NCI-H2107 (cell line): ENCODE measurements at places on chromosomes 16 and 17.

- no peak for DNase-seq
Measured at GRCh38 chr17:34569591-34569990, 9.8 kb upstream of the TMEM132E start.

- no peak for DNase-seq
Measured at GRCh38 chr16:70800311-70800710, 647 bp downstream of the VAC14 start.

DNA sequence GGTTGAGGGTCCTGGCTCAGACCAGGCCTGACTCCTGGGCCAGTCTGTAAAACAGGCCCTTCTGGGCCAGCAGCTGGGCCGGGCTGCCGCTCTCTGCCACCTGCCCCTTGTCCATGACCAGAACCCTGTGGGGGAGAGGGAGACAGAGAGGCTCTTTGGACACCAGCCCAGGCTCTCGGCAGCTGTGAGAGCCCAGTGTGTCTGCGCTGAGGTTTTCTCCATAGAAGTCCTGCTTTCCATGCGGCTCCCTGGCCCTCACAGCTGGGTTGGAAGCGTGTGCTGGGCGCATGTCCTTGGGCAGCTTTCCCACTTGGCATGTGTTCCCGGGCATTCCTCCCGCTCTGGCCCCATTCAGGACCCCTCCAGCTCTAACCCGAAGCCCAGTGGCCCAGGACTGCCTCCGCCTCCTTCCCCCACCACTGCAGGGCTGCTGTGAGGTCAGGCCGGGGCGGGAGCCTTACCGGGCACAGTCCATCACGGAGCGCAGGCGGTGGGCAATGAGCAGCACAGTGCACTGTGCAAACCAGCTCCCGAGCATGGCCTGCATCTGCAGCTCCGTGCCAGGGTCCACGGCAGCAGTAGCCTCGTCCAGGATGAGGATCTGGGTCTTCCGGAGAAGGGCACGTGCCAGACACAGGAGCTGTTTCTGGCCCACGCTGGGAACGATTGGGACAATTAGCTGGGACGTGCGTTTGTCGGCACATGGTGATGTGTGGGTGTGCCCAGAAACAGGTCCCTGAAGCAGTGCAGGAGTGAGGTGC is 73.0 kb downstream of the ABCC6 start:
- no peak for DNase-seq

GRCh38 chr16:352547-353403 is at the start of gene AXIN1:
Gene AXIN1 (minus strand): TSS chr16:352723. CDS start chr16:347025, 5,698 bp downstream.
- peak; percentile 98 for DNase-seq

DNA sequence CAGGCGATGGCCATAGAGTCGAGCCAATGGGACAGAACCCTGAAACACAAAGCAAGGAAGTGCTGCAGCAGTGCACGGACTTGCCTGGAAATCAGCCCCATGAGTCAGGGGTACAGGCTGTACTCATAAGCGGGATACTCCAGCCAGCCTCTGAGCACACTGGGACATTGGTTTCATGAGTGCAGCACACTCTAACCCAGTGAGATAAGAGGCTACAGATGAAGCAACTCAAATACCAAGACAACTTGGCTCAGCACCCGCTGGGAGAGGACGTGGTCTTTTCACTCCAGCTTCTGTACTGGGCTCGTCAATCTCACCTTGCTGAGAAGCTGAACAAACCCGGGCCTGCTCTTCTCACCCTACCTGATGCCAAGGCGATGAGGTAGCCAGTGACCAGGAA is 98.2 kb downstream of the AXIN2 start:
- no peak for DNase-seq

GRCh38 chr16:66344533-66345145 is 21.9 kb upstream of the CDH5 start:
- DNase-seq, result no peak

GRCh38 chr17:35496451-35497290 is 40.8 kb downstream of the SLFN12L start:
- no peak for DNase-seq

DNA sequence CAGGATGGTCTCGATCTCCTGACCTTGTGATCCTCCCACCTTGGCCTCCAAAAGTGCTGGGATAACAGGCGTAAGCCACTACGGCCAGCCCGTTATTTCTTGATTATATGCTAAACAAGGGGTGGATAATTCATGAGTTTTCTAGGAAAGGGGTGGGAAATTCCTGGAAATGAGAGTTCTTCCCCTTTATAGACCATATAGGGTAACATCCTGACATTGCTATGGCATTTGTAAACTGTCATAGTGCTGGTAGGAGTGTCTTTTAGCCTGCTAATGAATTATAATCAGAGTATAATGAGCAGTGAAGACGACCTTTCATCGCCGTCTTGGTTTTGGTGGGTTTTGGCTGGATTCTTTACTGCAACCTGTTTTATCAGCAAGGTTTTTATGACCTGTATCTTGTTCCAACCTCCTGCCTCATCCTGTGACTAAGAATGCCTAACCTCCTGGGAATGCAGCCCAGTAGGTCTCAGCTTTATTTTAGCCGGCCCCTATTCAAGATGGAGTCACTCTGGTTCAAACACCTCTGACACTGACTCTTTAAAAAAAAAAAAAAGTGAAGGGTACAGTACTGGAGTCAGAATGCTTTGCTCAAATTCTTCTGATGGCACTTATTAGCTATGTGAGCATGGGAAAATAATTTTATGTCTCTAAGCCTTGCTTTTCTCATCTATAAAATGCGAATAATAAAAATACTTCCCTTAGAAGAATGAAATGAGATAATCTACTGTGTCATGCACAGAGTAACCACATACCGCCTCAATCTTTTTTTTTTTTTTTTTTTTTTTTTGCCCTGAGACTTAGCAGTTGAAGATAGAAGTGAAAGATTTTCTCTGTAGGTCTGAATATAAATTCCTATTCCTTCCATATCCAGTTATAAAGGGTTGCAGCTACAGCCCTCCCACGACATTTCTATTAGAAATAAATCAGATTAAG is 5.1 kb upstream of the CALCOCO2 start:
- no peak for DNase-seq

DNA sequence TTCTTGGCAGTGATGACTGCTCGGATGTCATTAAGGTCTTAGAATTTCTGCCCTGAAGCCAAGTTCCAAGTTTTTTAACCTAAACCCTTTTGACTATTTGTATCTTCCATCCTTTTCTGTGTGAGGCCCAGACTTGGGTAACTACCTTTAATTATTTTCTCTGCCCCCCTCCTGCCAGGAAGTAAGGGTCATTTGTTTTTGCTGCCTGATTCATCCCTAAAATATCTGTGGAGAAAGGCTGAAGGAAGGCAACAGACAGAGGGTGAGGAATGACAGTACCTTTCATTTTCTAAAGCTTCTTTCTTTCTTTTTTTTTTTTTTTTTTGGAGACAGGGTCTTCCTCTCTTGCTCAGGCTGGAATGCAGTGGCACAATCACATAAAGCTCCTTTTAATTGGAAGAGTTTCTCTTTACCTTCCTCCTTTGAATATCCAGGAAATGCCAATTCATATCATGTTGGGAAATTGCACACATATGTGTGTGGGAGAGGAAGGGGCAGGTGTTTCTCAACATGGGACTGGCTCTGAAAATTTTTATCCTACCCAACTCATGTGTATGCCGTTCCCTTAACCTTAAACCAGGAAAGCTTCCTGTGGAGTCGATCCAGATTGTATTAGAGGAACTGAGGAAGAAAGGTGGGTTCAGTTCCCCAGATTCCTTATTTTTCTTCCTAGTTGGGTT is 957 bp downstream of the VPS25 start:
- DNase-seq, result no peak

DNA sequence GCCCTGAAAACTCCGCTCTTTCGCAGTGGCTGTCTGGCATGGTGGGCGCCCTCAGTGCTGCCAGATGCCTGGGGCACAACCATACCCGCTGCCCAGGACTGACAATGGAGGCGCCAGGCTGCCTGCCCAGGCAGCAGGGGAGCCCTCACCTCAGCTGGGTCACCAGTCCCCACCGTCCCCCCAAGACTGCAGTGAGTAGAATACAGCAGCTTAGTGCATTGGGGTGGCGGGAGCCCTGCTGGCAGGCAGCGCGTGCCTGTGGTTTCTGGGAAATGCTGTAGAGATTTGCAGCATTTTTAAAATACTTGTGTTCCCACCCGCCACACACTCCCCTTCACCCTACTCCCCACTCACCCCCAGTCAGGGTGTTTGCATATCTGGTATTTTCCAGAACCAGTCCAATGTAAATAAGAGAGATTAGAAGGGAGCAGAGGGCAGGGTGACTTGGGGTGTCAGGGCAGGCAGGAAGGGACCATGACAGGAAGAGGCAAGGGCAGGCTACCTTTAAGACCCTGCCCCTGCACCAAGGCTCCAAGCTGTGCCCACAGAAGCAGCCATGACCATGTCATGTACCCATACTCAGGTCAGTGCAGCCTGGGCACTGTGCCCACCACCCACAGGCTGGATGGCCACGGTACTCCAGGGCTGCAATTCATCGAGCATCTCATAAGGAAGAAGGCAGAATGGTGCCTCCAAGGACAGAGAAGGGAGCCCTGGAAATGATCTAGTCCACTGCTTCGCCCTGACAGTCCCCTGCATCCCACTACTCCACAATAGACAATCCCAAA is 21.5 kb downstream of the MYO18A start:
- no peak for DNase-seq

DNA sequence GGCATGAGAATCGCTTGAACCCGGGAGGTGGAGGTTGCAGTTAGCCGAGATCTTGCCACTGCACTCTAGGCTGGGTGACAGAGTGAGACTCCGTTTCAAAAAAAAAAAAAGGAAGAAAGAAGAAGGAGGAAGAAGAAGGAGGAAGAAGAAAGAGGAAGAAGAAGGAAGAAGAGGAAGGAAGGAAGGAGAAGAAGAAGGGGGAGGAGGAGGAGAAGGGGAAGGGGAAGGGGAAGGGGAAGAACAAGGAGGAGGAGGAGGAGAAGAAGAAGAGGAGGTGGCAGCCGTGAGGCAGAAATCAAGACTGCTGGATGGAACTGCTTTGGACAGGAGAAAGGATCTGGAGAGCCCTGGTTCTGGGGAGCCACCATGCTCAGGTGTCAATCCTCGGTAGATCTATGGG is 29.7 kb upstream of the PEMT start:
- no peak for DNase-seq

DNA sequence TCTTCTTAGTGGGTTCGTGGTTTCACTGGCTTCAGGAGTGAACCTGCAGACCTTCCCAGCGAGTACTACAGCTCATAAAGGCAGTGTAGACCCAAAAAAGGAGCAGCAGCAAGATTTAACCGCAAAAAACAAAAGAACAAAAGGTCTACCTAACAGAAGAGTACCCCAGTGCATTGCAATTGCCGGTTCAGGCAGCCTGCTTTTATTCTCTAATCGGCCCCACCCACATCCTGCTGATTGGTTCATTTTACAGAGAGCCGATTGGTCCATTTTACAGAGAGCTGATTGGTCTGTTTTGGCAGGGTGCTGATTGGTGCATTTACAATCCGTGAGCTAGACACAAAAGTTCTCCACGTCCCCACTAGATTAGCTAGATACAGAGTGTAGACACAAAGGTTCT is 2.0 kb upstream of the ARRB2 start:
- DNase-seq, result no peak

- peak; percentile 9 for DNase-seq
Measured at GRCh38 chr16:82061861-82062525, 26.9 kb downstream of the HSD17B2 start.

- DNase-seq, result peak; percentile 68
Measured at GRCh38 chr16:85642762-85643358, 29.7 kb downstream of the GSE1 start.

- no peak for DNase-seq
Measured at GRCh38 chr16:71672125-71672524, 46.1 kb downstream of the MARVELD3 start.

DNA sequence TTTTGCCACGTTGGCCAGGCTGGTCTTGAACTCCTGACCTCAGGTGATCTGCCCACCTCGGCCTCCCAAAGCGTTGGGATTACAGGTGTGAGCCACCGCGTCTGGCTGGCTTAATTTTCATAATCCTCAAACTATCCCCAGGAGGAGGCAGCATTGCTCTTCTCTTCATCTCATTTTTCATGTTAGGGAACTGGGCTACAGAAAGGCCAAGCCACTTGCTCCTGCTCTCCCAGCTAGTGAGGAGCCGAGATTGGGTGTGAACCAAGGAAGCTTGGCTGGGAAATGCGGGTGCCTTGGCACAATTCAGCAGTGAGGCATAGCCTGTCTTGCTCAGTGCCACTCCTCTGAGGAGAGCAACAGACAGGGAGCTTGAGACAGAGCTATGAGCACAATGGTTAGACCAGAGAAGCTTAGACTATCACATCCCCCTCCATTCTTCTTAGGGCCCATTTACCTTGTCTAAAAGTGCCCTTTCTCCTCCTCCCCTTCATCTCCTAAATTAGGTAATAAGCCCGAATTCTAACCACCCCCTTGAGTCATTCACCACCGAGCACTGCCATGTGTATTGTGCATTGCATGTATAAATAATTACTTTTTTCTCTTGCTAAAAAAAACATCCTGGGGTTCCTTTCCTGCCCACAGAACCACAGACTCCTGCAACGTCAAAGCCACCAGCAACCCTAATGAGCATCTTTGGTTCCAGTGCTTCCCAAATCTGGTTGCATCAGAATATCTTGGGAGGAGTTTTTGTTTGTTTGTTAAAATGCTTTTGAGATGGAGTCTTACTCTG is 20.0 kb upstream of the KIF19 start:
- DNase-seq, result no peak

DNA sequence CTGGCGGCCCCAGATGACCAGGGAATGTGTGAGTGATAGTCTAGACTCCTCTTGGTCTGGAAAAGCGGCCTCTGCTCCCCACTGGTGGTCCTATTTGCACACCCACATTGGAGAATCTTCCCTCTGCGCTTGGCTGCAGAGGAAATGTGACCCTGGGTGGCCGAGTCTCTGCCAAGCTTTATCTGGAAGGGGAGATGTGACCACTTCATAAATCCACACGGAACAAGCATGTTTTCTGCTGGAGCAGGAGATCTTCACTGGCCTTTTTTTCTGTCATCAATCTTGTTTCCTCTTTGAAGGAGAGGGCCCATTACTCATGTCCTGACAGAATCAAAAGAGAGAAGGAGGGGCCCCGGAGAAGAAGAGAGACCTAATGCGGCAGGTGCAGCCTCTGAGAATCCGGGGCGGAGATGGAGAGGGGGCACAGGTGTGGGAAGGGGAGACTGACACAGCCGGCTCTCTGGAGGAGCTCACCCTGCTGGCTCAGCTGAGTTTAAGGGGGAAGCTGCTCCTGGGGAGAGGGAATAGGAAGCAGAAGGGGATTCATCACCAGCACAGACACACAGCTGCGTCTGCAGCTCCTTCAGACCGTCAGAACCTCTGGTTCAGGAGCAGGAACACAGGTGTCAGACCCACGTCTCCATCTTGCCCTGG is 116.3 kb downstream of the SOX9 start:
- no peak for DNase-seq

DNA sequence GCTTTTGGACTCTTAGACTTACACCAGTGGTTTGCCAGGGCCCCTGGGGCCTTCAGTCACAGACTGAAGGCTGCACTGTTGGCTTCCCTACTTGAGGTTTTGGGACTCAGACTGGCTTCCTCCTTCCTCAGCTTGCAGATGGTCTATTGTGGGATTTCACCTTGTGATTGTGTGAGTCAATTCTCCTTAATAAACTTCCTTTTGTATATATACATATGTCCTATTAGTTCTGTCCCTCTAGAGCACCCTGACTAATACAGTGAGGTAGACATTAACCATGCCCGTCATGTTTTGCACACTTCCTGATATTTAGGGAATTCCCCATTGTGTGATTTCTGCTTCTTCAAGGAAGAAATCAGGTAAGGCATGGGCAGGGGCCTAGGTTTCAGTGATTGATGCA is 147.8 kb upstream of the CA10 start:
- DNase-seq, result no peak

GRCh38 chr16:72501739-72502593 is 330.0 kb upstream of the PMFBP1 start:
- peak; percentile 14 for DNase-seq
